Brain microvascular endothelial cell (primary cell): ENCODE measurements at places on chromosomes 16 and 17.

DNA sequence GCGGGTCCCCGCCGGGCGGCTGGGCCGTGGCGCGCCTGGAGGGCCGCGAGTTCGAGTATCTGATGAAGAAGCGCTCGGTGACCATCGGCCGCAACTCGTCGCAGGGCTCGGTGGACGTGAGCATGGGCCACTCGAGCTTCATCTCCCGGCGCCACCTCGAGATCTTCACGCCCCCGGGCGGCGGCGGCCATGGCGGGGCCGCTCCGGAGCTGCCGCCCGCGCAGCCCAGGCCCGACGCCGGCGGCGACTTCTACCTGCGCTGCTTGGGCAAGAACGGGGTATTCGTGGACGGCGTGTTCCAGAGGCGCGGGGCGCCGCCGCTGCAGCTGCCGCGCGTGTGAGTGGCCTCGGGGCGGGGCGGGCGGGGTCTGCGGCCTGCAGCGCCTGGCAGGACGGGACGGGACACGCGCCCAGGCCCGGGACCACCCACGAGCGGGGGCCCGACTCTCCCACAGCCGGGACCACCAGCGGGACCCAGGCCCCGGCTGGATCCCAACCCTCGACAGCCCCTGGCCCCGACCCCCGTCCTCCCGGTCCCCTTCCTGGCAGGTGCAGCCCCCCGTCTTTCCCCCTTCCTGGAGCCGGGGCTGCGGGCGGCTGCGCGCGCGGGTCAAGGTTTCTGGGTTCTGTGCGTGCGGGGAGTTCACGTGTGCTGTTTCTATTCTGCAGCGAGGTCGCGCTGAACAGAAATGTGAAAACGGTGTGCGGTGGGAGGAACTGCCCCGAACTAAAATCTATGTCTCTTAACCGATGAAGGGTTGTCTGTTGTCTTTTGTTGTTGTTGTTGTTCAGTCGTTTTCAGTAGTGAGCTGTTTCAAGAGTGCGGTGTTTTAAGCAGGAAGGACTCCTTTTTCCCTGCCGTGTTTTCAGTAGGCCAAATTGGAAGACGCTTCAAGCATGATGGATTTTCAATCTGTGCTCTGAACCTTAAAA, 705 bp downstream of the FOXK2 start:
- no peak for DNase-seq

- DNase-seq: no peak
Observed at GRCh38 chr17:48577946-48578615, at the start of gene HOXB4. Gene HOXB4 (minus strand): TSS chr17:48578350. CDS start chr17:48578319, 31 bp downstream.

- no peak for DNase-seq
Observed at GRCh38 chr16:10228779-10229178, 46.6 kb upstream of the GRIN2A start.

DNA sequence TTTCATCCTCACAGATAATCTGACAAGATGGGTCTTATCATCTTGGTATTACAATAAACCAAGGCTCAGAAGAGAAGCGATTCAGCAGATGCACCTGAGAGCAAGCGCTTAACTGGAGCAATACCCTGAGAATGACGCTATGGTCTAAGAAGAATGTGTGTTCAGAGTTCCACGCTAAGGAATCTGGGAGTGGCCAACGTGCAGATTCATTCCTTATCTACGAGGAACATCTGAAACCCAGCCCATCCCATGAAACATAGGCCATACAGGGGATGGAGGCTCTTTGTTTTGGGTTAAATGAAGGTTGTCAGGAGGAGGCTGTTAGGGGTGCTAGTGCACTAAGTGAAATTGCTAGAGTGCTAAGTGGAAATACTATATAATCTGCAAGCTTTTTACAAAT, 28.5 kb upstream of the KDM8 start:
- DNase-seq: peak; percentile 73

- DNase-seq: no peak
Observed at GRCh38 chr17:39115135-39115534, 36.3 kb downstream of the PLXDC1 start.

GRCh38 chr17:43211123-43211479, 574 bp upstream of the TMEM106A start:
- DNase-seq: no peak

GRCh38 chr17:27651411-27652345, 20.7 kb downstream of the LGALS9 start:
- peak; percentile 57 for DNase-seq

DNA sequence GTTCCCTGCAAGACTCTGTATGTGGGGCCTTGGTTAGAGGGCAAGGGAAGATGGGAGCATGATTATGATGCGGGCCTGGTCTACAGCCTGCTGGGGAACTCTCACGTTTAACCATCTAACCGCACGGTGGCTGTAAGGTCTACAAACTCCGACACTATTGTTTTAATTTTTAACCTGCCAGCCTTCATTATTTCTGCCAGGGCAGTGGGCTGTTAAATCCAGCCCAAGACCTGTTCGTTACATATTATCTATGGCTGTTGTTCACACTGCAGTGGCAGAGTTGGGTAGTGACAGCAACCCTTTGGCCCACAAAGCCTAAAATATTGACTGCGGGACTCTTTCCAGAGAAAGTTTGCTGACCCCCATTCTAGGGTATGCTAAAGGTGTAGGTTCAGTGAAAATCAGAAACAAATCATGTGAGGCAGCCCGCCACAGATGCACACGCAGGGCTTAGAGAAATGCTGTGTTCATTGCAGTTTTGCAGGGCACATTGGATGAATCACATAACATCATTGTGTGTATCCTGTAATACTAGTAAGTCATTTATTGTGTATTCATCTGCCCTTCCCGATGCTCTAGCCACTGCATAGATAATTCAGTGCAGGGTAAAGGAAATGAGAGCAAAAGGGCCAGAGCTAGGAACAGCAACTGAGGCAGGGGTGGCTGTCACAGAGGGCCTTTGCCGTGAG, 14.3 kb downstream of the SNX29 start:
- DNase-seq: no peak

DNA sequence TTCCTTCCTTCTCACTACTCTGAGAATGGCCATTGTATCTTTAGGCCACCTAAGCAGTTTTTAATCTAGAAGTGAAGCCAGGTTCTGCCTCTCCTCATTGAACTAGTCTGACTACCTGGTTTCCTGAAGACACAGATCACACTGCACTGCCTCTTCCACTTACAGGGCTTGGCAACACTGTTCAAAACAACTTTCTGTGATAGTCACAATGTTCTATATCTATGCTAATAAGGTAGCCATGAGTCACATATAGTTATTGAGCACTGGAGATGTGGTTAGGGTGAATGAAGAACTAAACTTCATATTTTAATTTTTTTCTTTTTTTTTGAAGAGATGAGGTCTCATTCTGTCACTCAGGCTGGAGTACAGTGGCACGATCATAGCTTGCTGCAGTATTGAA, 26.9 kb downstream of the RND2 start:
- no peak for DNase-seq

DNA sequence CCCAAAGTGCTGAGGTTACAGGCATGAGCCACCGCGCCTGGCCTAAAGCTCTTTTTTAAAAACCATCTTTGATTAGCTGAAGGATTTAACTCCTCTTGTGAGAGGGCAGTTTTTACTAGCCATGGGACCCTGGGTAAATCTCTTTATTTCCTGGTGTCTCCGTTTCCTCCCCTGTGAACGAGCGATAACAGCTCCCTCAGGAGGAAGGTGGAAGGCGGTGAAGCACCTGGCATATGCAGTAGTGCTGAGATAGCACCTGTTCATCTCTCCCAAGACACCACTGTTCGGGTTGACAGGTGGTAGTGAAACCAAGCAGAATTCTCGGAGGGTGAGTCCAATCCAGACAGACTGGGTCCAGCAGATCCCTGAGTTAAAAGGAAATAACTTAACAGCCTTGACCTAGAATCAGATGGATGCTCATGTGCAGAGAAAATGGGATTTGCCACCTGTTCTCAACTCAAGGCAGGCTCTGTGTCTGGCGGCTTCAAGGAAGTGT, 86.2 kb downstream of the CRISPLD2 start:
- DNase-seq: no peak

DNA sequence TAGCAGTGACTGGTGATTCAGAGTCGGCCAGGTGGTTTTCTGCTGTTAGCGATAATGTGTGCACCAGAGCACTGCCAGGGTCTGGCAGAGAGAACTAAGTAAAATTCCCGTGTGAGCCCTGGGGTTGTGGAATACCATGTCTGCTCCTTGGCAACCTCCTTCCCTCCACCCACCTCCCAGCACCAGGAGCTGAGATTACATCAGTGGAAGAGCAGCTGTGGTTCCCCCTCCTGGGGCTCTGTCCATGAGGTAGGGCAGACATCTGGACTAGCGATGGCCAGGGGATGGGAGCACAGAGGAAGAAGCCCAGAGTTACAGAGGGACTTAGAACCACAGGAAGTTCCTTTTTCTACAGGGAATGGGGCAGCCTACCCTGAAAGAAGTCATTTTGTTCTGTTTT, 15.8 kb downstream of the CLEC10A start:
- DNase-seq: no peak

GRCh38 chr17:15281909-15282308, 16.8 kb upstream of the PMP22 start:
- no peak for DNase-seq

GRCh38 chr17:48625495-48626244, 488 bp downstream of the HOXB9 start:
- no peak for DNase-seq

DNA sequence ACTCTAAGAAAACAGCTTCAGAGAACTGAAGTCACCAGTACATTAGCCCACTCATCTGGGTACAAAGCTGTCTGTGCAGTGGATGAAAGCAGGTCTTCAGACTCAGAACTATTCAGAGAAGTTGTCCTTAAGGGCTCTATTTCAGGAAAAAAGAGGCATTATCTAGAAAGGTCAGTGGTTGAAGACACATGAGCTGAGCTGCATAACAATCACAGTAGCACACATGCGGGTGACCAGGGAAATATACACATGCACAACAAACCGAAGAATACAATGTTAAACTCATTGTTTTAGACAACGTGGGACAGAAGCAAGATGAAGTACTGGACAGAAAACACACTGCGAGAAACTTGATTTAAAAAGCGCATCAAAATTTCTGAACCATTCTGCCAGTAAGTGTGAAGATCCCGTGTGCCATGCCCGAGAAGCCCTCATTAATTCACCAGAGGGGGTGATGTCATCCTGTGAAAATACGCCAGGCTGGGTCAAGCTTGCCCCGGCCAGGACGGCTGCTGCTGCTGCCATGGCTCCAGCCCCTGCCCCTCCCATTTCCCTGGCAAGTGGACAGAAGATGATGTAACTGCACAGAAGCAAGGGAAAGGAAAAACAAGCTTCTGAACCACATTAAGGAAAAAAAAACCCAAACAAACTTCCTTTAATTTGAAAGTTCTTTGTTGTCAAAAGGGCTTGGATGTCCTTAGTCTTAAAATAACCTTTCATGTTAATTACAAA, 10.1 kb downstream of the DYNC1LI2 start:
- peak; percentile 89 for DNase-seq

- no peak for DNase-seq
Observed at GRCh38 chr16:24728891-24729242, 584 bp upstream of the TNRC6A start.

GRCh38 chr16:74724820-74725549, 24.3 kb upstream of the MLKL start:
- DNase-seq: peak; percentile 82

GRCh38 chr17:19376811-19377210, 1.5 kb upstream of the MAPK7 start:
- no peak for DNase-seq

DNA sequence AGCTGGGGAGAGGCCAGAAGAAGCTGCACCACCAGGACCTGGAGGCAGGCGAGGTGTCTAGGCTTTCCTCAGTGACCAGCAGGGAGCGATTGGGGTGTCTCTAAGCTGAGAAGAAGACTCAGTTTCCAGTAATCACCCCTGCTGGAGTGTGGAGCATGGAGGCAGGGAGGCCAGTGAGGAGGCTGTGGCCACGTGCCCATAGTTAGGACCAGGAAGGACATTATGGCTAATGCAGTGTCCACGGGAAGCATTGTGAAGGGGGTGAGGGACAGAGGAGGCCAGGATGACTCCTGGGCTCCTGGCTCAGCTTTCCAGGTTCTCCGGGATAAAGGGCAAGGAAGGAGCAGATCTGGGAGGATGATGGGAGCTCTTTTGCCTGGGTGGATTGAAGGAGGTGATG, 5.7 kb downstream of the KRT13 start:
- no peak for DNase-seq

- DNase-seq: no peak
Observed at GRCh38 chr17:39110435-39111136, 40.9 kb downstream of the PLXDC1 start.

DNA sequence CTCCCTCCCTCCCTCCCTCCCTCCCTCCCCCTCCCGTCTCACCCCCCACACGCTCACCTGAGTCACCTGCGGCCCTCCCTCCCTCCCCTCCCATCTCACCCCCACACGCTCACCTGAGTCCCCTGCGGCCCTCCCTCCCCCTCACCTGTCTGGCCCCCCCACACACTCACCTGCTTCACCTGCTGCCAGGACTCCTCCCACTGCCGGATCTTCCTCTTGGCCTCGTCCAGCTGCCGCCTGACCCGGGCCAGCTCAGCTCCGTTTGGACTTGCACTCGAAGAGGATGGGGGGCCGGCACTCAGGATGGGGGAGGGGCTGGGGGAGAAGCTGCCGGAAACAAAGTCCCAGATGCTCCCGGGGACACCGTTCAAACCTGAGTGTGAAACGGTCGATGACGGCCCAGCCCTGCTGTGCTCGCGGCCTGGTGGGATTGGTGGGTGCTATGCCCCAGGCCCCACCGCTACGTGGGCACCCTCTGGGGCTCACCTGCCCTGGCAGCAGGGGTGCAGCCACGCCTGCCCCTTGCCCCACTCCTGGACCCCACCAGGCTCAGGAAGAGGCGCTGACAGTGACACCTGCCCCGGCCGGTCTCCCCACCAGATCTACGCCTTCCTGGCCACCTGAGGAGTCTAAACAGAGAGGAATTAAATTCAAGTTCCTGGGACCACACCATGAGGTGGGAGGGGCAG, 15.9 kb downstream of the GNPTG start:
- DNase-seq: no peak

GRCh38 chr17:47987240-47987835, 16.4 kb downstream of the CDK5RAP3 start:
- no peak for DNase-seq

DNA sequence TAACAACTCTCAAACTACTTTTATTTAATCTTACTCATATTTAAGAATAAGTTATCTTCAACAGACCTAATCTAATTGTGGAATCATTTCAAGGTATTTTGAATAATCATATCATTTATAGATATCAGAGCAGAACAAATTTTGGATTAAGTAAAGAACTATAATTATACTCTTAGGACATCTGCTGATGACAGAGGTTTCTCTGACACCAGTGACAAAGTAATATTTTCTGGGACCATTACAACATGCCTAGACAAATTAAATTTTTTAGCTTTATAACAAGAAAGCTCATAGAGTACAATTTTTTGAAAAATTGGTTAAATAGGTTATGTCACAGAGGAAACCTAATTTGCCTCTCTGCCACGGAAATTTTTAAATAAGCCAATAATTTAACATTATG, 30.5 kb downstream of the C16orf87 start:
- no peak for DNase-seq
